ENCODE measurements at places on chromosomes 16 and 17. TPM values are rescaled to one million over a fixed set of nuclear protein-coding genes. Genes with fewer than 3 reads are reported as not detected.
A peak's percentile ranks its signal among the peaks of the same experiment; 100 is the strongest.

DNA sequence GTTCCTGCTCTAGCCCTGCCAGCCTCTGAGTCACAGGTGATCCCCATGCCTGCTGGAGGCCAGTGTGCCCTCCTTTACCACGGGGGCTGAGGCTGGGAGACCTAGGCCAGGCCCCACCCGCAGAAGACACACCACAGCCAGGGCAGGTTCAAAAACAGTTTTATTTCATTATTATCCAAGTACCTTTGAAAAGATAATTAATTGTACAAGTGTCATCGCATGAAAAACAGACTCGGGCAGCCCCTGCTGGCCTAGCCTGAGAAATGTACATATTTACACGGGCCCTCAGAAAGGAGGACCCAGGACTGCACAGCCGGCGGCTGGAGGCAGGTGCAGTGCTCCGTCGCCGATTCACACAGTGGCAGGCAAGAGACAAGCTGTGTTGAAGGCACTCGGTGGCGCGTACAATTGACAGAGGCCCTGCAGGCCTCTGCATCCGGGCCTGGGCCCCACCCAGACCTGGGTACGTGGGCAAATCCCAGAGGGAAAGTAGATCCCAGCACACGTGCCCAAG lies 4.4 kb downstream of the PDIA2 start:
- no peak for DNase-seq

NT5C3B gene
- 27.0 TPM for total RNA-seq

RDM1 gene
- total RNA-seq, result not detected

SPNS2 gene
- total RNA-seq, result 0.64 TPM

DNA sequence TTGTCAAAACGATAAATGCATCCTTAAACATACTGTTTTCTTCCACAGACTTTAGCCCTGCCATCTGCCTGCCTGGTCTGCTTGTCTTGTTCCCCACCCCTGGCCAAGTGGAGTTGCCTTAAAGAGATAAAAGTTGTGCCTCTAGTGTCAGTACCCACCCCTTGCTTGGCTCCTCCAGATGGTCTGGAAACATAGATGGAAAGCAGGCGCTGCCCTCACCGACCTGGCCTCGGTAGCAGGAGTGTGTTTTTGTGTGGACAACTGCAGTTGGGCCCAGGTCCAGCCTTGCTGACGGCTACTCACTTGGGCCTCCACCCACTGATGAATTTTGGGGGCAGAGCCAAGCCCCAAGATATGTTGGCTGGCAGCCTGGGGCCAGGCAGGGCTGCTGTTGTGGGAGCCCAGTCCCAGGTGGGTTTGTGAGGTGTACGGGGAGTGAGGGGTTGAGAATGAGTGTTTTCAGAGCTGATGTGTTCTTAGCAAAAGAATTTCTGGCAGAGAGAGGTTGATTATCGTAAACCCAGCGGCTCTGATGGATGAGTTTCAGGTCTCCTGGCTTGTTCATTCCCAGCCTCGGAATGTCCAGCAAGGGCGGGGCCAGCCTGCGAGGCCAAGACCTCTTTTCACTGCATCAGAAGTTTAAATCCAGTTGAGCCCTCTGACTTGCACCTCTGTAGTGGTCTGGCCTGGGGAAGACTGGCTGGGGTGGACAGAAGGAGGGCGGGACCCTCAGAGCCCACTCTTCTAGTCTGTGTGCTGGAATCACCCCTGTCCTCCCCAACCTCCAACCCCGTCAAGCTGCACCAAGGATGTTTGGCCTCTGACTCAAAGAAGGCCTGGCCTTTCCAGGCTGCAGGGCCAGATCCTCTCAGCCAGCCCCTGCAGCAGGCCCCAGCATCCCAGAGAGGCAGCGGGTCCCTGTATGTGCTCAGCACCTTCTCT lies 179.7 kb downstream of the RAB11FIP4 start:
- DNase-seq, result no peak

DNA sequence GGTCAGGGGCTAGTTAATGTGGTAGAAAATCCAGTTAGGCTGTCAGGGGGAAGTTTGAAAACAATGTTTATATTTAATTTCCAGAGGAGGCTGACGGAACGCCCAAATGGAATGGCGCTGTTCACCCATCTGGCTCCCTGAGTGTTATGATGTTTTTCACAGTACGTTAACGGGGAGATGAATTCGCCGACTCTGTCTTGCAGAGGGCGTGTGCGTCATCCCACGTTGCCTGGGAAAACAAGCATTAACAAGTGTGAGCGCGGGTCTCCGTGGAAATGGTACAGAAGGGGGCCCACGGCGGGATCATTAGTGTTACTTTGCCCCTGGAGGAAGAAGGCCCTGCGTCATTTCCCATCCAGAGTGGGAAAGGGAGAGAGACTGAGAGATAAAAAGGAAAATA lies 29.6 kb downstream of the RGS9 start:
- no peak for DNase-seq

DNA sequence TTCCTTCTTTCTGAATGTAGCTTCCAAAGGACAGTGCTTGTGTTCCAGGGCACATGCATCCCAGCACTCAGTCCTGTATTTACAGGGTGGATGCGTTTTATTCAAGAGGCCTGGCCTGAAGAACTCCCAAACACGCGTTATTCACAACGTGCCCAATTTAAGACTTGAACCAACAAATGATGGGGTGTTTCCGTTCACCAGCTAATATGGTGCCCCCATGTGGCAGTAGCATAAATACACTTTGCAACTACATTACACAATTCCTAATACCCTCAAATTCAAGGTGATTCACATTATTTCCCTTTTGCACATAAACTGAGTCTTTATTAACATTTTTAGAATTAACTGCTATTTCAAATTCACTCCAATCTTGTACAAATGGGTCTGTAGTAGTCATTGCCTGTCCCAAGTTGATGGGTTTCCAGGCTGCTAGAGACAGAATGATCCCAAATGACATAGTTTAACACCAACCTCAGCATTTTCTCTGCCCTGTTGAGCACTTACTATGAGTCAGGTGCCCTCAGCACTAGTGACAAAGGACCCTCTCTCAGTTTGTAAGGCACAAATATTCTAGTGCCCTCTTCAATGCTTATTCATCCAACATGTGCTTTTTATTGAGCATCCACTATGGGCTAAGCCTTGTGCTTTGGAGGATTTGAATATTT lies 26.9 kb downstream of the HSD17B2 start:
- DNase-seq, result peak; percentile 8

DNA sequence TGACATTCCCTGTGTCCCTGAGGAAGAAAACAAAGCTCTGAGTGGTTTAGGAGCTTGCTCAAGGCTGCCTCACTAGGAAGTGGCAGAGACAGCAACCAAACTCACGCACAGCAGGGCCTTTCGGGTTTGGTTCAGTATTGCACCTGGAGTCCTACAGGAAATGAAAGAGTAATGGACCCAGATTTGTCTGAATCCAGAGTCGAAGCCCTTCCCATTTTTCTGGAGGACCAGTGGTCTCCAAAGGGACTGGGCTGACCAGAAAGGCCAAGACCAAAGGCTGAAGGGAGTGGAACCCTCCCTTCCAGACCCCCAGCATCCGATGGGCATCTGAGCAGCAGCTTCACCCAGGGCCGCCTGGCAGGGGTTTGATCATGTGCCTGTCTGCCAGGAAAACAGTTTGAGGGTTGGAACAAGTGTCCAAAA lies 85.5 kb upstream of the RPL38 start:
- no peak for DNase-seq

- no peak for DNase-seq
Observed at GRCh38 chr17:64004903-64005733, 7.0 kb downstream of the PRR29 start.

PRSS21 gene
- 1.4 TPM for total RNA-seq

- no peak for DNase-seq
Observed at GRCh38 chr17:60933739-60934138, 256.1 kb downstream of the BCAS3 start.

CD300A gene
- total RNA-seq, result 4.5 TPM

KRT24 gene
- total RNA-seq, result not detected

NPIPA2 gene
- total RNA-seq, result 4.0 TPM

- no peak for DNase-seq
Observed at GRCh38 chr17:51118330-51119195, 2.1 kb downstream of the SPAG9 start.

P2RX1 gene
- total RNA-seq, result 0.67 TPM

- DNase-seq, result no peak
Observed at GRCh38 chr17:7056386-7056785, 12.5 kb upstream of the SLC16A11 start.

- DNase-seq, result no peak
Observed at GRCh38 chr17:70808596-70808995, 639.3 kb downstream of the KCNJ2 start.

DNA sequence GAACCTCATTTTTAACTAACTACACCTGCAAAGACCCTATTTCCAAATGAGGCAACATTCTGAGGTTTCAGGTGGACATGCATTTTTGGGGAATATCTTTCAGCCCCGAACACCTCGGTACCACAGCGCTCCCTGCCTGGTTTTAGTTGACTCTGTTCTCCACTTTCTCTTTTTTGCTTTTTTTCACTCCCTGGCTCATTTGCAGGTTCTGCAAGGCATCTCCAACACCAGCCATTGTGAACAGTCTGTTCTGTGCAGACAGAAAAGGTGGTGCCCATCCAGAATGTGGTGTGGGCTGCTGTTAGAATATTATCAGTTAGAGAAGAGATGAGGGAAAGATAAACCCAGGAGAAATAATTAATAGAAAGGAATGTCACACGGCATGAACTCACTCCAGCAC lies 32.5 kb upstream of the ZCCHC14 start:
- no peak for DNase-seq
